IMR-90 (cell line): ENCODE measurements at places on chromosomes 1 and 21. TPM values are rescaled to one million over a fixed set of nuclear protein-coding genes. Genes with fewer than 3 reads are reported as not detected.

Gene LRRC3
- under 0.01 TPM in 2 replicates for total RNA-seq

Gene OR2G6
- total RNA-seq: not detected in 2 replicates

Gene FMO3
- under 0.01 TPM in 1 of 2 replicates, not detected in the other for total RNA-seq

DNA sequence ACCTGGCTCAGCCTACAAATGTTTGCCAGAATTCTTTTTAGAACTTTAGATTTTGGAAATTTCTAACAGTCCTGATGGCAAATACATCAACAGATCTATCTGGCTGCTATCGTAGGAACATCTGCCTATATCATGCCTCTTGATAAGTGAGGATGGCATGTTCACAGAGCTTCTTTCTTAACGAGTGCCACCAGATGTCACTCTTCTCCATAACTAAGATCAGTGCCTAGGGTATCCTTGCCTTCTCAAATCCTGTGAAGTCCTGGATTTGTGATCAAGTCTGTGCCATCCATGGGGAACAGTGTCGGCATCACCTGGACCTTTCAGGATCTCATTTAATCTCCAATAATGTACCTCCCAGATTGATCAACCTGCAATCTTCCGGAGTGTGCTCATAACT is 36.5 kb upstream of the CD5L start:
- DNase-seq: peak; percentile 35
